NCI-H1436 treated with DMSO at 0.1 percent for 48 hours (cell line): ENCODE measurements at places on chromosomes 12 and 14.

DNA sequence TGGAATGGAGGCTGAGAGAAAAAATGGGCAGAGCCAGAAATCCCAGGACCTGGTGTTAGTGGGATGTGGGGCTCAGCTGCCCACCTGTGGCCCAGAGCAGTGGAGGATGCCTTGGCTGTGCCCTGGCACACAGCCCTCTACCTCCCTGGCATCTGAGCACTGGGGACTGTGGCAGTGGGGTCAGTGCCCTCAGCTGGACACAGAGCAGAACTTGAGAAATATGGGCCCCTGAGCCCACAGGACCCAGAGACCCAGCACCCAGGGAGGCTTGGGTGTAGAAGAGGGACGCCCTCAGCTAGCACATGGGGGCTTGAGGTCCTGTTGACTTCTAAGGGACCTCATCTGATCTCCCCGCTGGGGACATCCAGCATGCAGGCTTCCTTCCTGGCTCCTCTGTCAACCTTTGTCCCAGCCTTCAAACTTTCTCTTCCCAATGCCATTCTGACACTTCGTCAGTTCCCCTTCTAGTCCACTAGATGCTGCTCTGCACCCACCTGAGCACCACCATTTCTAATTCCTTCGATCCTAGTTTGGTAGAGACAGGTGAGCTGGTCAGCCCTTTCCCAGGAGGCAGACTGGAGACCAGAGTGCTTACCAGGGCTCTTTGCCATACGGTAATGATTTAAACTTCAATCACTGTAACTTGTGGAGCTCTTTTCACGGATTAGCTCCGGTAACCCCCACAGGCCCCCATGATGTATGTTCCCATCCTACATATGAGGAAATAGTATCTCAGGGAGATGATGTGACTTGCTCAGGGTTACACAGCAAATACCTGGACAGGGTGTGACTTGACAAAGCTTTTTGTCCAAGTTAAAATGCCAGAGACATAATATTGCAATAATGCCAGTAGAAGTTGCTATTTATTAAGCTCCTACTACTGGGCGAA is 143.7 kb downstream of the ASCL4 start:
- no peak for DNase-seq

- DNase-seq, result no peak
These were observed 92.9 kb upstream of the EGLN3 start for GRCh38 chr14:34043627-34044372.

GRCh38 chr12:120121766-120122293 is 5.3 kb upstream of the RAB35 start:
- no peak for DNase-seq

DNA sequence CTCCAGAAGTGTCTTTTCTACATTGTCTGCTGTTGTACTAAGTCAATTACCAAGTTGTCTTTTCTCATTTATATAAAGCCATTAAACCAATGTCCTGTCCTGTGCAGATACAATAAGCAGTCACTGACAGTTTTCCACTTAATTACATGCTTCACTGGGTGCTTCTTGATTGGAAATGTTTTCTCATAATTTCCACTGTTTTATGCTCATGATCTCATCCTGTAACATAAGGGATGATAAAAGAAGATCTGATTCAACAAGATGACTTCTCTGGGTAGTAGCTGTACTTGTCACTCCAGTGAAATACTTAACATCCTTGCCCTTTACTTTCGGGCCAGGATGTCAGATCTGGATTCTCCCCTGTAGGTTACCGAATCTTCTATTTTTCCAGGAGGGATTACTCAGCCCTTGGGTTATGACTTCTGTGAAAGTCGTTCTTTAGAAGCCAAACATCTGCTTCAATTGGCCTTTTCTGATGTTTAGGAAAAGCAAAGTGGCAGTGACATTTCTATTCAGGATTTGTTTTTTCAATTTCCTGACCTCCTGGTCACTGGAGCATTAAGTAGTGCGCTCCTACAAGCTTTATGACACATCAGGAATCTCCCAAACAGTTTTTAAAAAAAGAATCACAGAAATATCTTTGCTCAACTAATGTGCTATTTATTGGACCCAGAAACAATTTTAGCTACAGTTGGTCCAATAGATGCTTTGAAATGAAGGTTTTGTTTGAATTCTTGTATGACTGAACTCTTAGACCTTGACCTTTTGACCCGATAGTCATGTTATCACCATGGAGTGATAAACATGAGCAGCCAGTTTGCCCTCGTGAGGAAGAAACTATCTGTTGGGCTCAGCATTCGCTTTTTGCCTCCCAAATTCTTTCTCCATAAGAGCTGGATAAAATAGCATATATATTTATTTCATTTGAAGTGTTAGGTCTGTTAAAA is 234.5 kb upstream of the SSTR1 start:
- no peak for DNase-seq

DNA sequence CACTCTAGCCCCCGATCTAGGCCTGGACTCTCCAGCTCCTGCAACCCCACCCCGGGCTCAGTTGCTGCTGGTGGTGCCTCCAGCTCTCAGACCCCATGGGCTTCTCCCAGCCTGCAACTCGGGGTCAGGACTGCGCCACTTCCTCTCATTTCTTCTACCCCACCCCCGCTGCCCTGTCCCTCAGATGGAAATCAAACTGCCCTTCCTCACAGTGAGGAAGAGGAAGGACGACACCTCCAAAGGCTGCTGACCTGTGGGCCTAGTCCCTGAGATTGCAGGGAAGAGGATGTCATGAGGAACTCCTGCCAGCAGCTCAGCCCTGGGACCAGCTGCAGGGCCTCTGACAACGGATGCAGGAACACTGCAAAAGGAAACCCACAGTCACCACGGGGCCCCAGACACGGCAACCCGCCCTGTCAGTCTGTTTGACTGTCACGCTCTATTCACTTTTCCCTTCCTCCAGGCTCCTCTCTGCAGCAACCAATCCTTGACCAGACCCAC is 29.3 kb upstream of the PNMA1 start:
- no peak for DNase-seq

GRCh38 chr12:65902500-65902899 is 78.2 kb downstream of the HMGA2 start:
- no peak for DNase-seq

GRCh38 chr14:87767567-87767901 is 225.4 kb downstream of the GALC start:
- DNase-seq, result no peak

- DNase-seq, result no peak
These were observed 1.7 kb downstream of the ATF7 start for GRCh38 chr12:53624458-53624857.

- DNase-seq, result no peak
These were observed 120.7 kb downstream of the C12orf75 start for GRCh38 chr12:105451211-105451610.

- no peak for DNase-seq
These were observed 841.2 kb upstream of the FBXO33 start for GRCh38 chr14:40273417-40273816.

- DNase-seq, result no peak
These were observed 21.2 kb upstream of the BATF start for GRCh38 chr14:75501080-75501479.

DNA sequence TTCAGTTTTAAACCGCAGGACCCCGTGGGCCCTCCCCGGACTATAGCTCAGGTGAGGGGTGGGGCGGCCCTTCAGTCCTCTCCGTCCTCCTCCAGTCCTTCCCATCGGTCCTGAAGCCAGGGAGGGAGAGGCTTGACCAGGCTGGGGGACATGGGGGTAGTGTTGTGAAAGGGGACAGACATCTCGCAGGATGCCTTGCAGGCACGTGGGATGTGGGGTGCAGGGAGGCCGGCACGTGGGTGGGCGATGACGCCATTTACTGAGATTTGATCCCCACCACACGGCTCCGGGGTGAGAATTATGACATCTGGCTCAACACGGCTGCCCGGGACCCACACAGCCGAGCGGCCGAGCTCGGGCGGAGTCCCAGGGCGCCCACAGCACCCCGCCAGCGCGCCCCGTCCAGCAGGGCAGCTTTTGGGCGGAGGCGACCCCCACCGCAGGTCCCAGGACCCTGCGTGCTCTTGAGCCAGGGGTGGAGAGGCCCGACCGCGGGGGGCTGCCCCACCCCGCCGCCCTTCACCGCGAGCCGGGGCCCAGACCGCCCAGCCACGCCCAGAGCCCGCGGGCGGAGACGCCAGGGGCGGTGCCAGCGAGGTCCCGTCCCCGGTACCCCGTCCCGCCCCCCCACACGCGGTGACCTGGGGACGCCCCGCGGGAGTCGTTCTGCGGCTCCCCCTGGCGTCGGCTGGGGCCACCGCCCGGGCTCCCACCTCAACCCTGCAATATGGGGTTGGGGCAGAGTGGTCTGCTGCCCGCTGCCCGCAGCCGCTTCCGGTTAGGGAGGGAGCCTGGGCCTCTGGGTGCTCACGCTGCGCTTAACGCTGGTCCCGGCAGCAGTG is 3.3 kb upstream of the EXOC3L4 start:
- DNase-seq, result no peak

- no peak for DNase-seq
These were observed 70.2 kb upstream of the ZFP36L1 start for GRCh38 chr14:68862954-68863594.

- DNase-seq, result no peak
These were observed 16.5 kb upstream of the KRT78 start for GRCh38 chr12:52865090-52865944.

- no peak for DNase-seq
These were observed 35.0 kb downstream of the TMTC2 start for GRCh38 chr12:82721726-82722125.

DNA sequence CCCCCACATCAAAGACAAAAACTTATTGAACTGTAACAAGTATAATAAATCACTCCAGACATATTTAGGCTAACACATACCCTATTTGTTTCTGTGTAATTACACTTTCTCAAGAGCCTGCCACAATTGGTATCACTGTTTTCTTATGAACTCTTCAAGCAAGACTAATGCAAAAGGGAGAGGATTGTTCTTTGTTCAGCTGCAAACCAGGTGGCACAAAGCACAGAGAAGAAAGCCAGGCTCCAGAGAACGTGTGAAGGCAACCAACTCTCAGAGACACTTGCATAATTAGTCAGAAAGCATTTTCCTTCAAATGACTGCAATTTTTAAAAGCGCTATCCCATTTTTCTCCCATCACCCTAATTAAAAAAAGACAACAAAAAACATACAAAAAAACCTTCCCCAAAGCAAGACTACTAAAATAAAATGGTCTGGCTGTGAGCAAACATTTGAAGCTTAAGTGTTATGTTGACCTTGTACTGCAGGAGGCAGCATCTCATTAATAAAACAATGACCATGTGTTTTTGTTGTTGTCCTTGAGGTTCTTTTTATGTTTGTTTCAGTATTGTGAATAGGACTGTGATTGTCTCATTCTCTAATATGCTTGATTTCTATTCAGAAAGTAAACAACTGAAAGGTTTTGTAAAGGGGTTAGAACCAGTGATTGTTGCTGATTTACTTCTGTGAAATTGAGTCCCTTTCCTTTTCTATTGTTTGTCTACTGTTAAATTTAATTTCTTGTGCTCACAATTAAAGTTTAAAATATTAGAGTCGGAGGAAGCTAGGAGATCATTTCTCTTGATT is 452.7 kb upstream of the PDE3A start:
- DNase-seq, result peak; percentile 91

- DNase-seq, result no peak
These were observed 206.3 kb downstream of the ACSS3 start for GRCh38 chr12:81284137-81284536.

GRCh38 chr14:104773505-104774452 is 20.8 kb downstream of the SIVA1 start:
- DNase-seq, result no peak

- DNase-seq, result no peak
These were observed 982.0 kb upstream of the TMEM132C start for GRCh38 chr12:127284870-127285431.

DNA sequence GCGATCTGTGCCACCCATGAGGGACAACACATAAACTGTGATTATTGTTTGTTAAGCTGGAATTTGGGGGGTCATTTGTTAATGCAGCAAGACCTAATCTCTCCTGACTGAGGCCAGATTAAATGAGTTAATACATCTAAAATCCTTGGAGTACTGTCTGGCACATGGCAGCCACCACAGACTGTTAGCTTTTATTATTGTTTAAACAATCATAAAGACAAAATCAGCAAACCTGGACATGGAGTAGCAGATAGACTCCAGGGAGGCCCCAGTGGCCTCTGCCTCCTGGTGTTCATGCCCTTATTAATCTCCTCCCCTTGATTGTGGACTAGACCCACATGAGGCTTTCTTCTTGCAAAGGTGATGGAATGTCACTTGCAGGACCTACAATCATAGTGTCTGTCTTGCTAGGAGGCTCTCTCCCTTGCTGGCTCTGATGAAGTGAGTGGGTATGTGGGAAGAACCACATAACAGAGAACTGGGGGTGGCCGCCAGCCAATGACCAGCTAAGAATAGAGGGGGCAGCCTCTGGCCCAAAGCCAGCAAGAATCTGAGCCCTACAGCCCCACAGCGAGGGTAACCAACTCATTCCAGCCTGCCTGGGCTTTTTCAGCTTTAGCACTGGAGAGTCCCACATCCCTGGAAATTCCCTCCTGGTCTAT is 142.0 kb downstream of the SCARB1 start:
- no peak for DNase-seq

DNA sequence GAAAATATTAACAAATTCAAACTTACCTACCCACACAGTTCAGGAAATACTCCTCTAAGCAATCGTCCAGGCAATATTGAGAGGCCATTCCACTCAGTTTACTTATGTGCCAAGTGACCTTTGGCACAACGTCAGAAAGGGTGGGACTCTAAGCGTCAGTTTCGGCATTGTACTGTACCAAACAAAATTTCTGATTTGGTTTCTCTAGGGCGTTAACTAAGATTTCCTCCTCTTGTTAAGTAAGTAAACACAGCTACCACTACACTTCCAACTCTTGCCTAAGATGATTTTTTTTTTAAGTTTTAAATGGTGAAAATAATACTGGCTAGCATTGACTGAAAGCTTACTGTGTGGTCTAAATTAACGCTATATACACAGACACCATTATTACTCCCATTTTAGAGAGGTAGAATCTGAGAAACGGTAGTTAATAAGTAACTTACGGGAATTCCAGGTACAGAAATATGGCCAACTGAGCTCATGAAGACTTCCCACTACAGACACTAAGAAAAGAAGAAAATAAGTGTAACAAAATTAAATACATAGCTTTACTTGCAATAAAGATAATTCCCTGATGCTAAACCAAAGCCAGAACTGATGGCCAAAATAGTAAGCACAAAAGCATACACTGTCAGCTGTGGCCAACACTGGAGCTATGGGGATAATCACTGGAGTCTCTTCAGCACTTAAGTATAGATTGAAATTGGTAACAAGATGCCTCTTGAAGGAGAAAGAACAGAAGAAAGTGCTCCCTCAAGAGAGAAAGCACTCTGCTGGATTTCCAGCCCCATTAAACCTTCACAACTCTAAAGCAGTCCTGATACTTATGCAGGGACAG is 76.1 kb downstream of the EPS8 start:
- no peak for DNase-seq
